SK-N-SH treated with all-trans-retinoic acid at 6 μM for 48 hours (cell line): ENCODE measurements at places on chromosomes 7 and 10.

DNA sequence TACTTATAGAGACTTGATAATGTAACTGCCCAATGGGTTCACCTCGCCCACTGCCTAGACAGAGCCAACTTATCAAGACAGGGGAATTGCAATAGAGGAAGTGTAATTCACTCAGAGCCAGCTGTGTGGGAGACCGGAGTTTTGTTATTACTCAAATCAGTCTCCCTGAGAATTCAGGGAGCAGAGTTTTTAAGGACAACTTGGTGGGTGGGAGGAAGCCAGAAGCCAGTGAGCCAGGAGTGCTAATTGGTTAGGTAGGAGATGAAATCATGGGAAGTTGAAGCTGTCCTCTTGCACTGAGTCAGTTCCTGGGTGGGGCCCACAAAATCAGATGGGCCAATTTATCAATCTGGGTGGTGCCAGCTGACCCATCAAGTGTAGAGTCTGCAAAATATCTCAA lies 20.1 kb upstream of the C7orf33 start:
- ATAC-seq, result no peak

DNA sequence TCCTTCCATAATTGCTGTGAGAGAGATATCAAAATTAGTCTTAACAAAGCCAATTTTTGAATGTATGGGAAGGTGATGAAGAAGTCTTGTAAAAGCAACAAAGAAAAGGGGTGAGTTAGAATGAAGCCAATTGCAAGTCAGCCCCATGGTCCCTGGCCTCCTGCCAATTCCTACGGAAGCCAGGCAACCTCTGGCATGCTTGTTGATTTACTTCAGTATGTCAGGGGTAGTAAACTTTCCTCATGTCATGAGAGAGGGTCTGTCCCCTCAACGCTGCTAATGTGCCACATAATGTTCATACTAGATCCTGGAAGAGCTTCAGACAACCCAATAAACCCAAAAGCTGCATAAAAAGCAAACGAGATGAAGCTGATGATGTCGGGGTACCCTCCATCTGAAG lies 159.1 kb upstream of the YAE1 start:
- ATAC-seq, result no peak

GRCh38 chr10:94205396-94205831 lies 157.3 kb downstream of the NOC3L start:
- peak; percentile 67 for ATAC-seq

DNA sequence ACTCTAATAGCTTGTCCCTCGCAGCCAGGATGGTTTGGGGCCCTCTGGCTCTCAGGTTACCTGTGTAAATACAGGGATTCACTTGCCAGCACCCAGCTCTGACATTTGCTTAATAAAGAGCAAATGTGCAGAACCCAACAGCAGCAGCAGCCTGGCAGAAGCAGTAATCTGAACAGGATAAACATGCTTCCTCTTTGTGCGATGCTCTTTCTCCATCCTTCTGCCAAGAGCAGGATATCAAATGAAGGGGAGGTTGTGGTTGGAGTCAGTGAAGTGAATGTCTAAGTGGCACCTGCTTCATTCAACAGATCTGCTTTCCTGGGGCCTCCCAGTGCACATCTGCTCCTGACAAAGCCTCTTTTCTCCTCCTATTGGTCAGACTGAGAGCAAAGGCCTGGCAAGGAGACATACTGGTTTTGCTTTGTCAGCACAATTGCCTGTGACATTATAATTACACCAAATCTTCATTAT lies 130.3 kb downstream of the NRF1 start:
- peak; percentile 40 for ATAC-seq

DNA sequence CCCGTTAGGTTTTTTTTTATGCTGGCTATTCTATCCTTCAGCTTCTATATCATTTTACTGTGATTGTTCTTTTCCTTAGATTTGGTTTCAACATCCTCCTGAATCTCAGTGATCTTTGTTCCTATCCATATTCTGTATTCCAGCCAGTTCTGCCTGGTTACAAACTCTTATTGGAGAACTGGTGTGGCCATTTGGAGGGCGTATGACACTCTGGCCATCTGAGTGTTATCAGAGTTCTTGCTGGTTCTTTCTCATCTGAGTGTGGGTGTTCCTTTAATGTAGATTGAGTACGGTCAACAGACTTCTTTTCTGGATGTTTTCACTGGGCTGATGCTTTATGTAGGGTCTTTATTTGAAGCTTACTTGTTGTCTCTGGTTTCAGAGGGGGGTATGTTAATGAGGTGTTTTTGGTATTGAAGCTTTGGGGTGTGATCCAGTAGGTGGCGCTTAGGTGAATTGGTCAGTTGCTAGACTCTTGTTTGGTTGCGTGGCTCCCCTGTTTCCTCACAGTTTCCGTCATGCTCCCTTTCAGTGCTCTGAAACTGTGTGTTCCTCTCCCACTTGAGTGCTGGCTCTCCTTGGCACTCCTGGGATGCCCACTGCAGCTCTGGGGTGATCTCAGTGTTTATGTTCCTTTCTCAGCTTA lies 80.7 kb downstream of the FANK1 start:
- ATAC-seq, result no peak

DNA sequence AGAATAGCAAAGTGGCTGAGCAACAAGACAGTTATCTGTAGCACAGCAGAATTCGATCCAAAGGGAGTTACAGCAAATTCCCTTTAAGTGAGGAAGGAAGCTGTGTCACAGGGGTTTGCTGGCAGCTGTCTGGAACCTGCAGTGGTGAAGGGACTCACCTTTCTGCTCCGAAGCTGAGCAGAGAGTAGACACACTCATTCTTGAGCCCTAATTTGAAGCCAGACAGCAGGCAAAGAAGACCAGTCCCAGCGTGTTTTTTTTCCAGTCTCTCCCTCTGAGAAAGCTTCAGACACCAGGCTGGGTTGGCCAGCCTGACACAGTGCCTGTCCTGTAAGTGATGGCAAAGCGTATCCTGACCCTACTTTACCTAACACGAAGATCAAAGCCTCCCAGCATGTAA lies 210.7 kb downstream of the TRIL start:
- ATAC-seq, result no peak
